Right lung (tissue), 10 donors: ENCODE measurements at places on chromosomes 7 and 10.

- DNase-seq, result no peak
These were observed 113.7 kb downstream of the CSTF2T start for GRCh38 chr10:51585742-51586141.

DNA sequence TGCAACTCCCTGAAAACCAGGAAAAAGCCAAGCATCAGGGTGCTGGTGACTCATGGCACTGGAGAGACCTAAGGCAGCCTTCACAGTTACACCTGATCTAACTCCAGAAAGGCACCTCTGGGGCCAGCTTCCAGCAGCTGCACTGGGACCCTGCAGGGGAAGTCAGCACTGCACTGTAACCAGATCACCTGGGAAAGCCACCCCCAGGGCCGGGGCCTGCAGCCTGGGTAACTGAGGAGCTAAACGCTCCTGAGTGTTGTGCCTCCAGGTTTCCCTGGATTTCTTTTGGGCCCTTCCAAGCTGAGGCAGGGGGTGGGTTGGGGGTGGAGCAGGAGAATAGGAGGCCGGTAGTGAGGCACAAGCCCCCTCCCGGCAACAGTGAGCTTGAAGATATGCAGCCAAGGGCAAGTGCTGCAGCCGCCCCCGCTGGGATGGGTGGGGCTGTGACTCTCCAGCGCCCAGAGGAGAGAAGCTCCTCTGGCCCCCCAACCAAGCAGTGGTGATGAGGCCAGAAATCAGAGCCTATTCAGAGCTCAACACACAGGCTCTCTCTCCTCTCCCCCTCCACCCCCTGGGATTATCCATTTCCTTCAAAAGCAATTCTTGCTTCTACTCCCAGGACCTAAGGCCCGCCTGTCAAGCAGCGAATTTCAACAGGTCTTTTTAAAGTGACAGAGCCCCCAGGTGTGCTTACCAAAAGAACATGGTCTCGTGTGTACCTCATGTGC lies 2.6 kb downstream of the CXCL12 start:
- DNase-seq, result no peak

DNA sequence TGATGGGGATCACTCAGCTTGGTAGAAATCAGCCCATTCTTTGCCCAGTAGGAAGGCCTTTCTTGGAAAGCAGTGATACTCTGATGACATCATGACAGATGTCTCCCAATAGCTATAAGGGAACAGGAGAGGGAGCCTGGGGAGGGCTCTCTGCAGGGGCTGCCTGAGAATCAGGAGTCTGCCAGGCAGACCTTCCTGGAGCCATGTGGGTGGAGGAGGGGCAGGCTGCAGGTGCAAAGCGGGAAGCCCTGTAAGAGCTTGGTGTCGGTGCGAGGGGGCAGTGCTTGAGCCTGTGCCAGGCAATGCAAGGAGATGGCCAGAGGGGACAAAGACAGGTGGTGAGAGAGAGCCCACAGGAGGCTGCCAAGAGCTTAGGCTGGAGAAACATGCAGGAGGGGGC lies 5.0 kb upstream of the TNS3 start:
- no peak for DNase-seq

- peak; percentile 52 for DNase-seq
These were observed 7.3 kb downstream of the LRRN3 start for GRCh38 chr7:111098011-111098925.

DNA sequence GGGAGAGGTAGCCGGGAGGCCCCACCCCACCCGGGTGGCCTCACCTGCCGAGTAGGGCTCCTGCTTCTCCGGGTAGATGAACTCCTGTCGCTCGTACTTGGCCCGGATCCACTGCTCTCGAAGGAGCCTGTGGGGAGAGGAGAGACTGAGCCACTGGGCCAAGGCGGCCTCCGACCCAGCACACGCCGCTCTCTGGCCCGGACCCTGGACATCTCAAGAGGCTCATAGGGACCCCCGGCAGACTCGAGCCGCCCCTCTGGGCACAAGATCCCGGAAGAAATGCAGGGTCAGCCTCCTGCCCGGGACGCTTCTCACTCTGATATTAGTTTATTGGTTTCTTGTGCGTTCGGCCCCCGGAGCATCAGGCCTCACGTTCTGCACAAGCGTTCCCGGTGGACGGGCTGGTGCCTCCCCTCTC lies 34.5 kb downstream of the ADAP1 start:
- no peak for DNase-seq

DNA sequence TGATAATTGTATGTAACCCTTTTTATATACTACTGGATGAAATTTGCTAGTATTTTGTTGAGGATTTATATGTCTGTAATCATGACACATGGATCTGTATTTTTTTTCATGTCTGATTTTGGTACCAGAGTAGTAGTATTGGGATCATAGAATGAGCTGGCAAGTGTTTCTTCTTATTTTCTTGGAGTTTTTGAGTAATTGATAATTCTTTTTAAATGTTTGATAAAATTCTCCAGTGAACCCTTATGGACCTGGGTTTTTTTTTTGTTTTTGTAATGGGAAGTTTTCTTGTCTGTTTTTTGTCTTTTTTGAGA lies 28.4 kb downstream of the ZNF33A start:
- DNase-seq, result no peak

GRCh38 chr7:117110480-117111315 lies 157.4 kb downstream of the ST7 start:
- no peak for DNase-seq

DNA sequence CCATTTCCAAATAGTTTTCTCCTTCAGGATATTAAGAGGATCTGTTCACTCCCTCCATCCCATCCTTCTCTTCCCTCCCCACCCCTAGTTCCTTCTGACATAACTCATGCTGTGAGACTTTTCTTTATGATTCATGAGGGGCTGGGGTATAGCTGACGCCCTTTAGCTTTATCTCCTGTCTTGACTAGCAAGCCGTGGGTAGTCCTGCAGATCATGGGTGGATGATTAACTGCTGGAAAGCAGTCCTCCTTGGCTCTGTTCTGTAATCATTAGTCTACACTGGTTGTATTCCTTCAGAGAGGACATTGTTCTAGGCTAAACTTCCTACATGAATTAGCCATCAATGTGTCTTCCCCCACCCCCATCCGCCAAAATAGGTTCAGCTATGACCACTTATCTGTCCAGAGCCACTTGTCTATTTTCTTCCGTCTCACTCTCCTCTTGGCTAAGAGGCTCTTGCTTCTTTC lies 135.4 kb downstream of the LRRC4 start:
- no peak for DNase-seq

- DNase-seq, result peak; percentile 60
These were observed 72.9 kb upstream of the GRID1 start for GRCh38 chr10:86439544-86439943.

DNA sequence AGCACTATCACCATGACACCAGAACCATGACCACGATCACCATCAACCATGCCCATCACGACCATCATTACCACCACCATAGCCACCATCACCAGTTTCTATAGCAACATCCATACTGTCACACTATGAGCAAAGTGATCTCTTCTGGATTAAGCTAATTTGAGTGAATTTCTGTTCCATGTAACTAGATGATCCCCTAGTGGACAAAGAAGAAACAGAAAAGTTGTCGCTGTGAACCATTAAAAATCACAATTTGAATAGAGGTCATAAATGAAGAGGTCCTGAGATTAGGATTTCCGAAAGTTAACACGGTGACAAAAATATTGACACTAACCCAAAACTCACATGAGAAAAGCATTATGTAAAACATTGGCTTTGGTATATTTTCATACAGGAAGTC lies 77.6 kb downstream of the CLRN3 start:
- DNase-seq, result no peak

GRCh38 chr7:51244053-51244452 lies 72.6 kb downstream of the COBL start:
- no peak for DNase-seq

DNA sequence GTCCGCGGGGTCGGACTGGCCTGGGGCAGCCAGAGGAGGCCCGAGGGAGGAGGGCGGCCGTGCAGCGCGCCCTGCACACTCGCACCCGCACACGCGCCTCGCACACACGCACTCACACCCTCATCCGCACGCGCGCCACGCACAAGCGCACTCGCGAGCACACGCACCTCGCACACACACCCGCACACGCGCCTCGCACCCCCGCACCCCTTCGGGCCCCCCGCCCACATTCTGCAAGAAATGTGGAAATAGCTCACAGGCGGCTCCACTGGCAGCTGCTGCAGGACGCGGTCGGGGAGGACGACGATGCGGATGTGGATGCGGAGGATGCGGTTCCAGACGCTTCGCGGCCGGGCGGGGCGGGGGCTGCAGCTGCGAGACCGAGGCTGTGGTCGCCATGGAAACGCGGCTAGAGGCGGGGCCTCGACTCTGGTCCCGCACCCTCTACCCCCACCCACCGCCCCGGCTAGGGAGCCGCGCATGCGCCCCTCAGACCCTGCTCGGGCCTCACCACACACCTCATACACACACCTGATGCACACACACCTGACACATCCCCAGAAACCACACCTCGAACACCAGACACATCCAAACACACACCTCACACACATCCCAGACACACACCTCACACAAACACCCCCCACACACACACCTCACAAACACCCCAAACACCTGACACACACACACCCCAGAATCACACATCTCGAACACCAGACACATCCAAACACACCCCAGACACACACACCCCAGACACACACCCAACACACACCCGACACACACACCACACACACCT lies at the start of gene CALY:
Gene CALY, minus strand, starts transcription at position 320 of the 793 bp plus-strand sequence. CDS start 7,907 bp downstream, outside the sequence.
- DNase-seq, result no peak

GRCh38 chr10:77682393-77683087 lies 44.9 kb upstream of the KCNMA1 start:
- DNase-seq, result no peak

- DNase-seq, result no peak
These were observed 261.1 kb upstream of the ZMIZ1 start for GRCh38 chr10:78807504-78808203.

DNA sequence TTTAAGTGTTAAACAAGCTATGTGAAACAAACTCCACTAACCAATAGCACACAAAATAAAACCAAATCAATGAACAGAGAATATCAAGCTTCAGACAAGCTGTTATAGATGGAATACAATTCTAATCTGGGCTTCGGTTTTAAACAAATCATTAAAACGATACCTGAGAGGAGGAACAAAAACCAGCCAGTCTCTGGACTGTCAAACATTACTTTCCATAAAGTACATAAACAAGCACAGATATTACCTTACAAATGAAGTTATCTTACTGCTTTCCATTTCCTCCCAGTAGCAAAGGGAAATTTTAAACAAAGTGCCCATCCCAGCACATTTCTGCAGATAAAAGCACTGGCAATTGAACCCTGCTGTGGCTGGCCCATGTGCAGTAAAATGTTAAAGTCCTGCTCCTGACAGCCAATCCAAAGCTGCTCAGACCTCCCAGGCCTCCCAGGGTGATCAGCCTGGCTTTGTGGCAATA lies 128.0 kb downstream of the NRCAM start:
- DNase-seq, result no peak

GRCh38 chr10:74949034-74949832 lies 122.8 kb downstream of the KAT6B start:
- DNase-seq, result no peak

DNA sequence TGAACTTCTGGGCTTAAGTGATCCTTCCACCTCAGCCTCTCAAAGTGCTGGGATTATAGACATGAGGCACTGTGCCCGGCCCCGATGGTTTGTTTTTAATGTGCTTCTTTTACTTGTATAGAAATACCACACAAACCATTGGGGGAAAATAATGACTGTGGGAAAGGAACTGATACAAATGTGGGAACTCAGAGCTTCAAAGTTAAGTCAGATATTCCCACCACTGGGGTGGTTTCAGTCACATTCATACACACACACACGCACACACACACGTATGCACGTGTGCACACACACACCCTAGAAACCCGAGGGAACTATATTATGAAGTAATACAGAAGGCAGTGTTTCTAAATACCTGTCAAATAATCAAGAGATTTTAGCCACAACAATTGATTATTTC lies 17.0 kb downstream of the CPA4 start:
- no peak for DNase-seq

DNA sequence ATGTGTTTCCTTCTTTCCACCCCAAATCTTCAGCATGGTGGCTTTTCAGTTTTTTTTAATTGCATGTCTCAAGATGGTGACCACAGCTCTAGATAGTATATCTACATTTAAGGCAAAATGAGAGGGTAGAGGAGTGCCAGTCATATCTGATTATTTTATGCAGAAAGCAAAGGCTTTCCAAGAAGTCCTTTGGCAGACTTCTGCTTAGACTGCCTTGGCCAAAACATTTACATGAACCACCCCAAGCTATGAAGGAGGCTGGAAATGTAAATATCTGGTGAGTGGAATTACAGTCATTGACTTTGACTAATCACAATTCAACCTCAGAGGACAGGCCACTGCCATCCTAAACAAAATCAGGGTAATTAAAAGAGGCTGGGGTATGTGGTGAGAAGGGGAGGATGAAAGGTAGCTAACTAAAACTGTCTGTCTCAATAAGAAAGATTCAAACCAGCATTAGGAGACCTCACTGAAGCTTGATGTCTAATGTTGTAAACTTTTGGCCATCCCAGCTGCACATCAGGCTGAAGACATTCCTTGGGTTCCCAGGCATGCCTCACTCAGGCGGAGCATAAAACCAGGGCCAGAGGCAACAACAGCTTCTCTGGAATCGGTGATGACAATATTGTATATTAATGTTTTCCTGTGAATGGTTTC lies 53.4 kb downstream of the PPP1R3C start:
- DNase-seq, result no peak

DNA sequence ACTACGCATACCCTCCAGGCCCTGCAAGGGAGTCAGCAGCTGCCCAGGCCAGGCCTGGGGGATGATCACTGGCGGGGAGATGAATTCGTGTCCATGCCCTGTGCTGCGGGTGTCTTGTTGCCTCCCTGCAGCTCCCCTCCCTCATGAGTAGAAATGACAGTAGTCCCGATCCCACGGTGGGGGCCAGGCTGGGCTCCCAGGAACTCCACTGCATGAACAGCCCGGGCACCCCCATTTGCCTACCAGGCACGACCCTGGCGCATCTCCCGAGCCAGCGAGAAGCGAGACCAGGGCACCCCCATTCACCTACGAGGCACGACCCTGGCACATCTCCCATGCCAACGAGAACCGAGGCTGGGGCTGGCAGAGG lies 246.5 kb downstream of the ELFN1 start:
- no peak for DNase-seq

DNA sequence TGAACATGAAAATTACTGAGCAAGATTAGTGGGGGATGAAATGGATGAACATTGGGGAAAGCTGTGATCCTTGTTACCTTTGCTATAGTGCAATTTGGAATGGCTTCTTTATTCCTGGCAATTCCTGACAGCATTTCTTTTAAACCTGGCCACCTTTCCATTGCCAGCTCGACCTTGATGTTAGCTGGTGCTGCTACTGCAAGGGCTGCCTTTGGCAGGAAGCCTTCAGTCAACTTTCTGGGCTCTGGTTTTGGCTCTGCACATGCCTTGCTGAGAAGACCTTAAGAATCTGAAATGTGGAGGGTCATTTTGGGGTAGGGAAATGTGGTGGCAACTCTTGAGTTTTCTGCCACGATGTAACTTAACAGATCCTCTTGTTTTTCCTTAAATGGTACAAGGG lies 64.7 kb downstream of the KAT6B start:
- DNase-seq, result no peak

GRCh38 chr10:129041916-129042315 lies 425.1 kb upstream of the MGMT start:
- DNase-seq, result no peak

- no peak for DNase-seq
These were observed 34.0 kb upstream of the INSIG1 start for GRCh38 chr7:155263581-155264143.

GRCh38 chr10:81136261-81136660 lies 598.6 kb downstream of the SH2D4B start:
- DNase-seq, result no peak
